NCI-H1436 (cell line): ENCODE measurements at places on chromosomes 1 and 21.
A peak's percentile ranks its signal among the peaks of the same experiment; 100 is the strongest.

DNA sequence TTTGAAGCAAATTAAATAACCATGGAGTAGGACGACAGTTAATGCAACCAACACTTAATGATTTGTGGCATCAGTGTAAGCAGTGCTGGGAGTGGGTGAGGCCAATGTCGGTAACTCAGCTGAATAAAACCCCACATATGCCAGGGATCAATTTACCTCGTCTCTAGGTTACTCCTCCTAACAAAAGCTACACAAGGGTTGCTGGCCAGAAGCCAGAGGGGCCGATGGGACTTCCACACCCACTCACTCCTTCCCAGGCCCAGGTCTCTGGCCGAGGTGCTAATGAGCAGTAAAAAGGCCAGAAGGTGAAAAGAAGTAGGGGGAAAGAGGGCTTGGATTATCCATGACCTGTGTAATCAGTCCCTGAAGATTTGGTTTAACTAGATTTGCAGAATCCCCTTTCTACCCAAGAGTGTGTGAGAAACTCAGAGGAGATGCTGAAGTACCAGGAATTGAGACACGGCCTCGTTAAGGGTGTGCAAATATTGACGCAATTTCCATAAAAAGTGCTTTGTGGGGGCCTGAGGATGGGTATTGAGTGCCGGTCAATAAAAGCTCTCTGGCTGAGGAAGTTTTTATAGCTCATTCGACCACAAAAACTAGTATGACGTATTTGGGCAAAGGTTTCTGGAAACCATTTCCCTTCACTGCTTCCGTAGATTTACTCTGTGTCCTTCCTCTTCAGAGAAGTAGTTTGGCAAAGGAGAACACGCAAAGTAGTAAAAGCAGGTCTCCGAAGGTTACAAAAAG lies 145.5 kb downstream of the TBX15 start:
- DNase-seq, result no peak

GRCh38 chr1:71908871-71909390 lies 373.4 kb downstream of the NEGR1 start:
- peak; percentile 24 for DNase-seq

GRCh38 chr1:2540816-2541492 lies 10.9 kb upstream of the HES5 start:
- DNase-seq, result no peak

GRCh38 chr1:33211972-33212371 lies 30.1 kb upstream of the TRIM62 start:
- no peak for DNase-seq

GRCh38 chr1:71088645-71089287 lies 7.9 kb upstream of the ZRANB2 start:
- DNase-seq, result no peak

DNA sequence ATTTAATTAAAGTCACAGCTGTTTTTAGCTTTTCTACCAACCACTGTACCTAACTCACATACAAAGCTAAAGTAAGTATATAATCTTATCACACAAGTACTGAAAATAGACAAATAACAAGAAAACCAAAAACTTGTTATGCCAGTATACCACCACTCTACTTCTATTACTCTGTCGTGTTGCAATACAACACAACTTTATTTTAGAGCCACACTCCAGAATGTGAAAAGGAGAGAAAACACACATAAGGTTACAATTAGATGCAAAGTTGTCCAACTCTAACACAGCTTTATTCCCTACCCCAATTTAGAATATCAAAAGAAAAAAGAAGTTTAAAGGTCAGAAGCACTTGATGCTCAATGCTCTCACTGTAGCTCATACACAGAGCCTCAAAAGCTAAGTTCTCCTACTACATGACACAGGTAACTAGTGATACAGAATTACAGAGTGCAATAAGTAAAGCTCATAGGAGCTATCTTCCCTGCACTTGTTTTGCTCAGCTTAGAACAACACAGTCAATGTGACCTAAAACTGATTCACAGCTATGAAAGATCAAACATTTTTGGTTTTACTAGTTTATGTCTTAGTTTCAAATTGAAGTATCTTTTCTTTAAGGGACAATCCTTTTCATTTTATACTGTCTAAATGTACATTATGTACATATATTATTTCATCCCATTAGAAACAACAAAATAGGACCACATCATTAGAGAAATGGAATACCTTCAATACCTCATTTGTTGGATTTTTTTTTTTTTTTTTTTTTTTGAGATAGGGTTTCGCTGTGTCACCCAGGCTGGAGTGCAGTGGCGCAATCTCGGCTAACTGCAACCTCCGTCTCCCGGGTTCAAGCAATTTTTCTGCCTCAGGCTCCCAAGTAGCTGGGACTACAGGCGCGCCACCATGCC lies 29.2 kb downstream of the EYA3 start:
- DNase-seq, result no peak

GRCh38 chr1:52111492-52111891 lies 30.4 kb upstream of the ZFYVE9 start:
- DNase-seq, result no peak

- DNase-seq, result no peak
These were observed 201.1 kb upstream of the CHRM3 start for GRCh38 chr1:239185245-239185619.

DNA sequence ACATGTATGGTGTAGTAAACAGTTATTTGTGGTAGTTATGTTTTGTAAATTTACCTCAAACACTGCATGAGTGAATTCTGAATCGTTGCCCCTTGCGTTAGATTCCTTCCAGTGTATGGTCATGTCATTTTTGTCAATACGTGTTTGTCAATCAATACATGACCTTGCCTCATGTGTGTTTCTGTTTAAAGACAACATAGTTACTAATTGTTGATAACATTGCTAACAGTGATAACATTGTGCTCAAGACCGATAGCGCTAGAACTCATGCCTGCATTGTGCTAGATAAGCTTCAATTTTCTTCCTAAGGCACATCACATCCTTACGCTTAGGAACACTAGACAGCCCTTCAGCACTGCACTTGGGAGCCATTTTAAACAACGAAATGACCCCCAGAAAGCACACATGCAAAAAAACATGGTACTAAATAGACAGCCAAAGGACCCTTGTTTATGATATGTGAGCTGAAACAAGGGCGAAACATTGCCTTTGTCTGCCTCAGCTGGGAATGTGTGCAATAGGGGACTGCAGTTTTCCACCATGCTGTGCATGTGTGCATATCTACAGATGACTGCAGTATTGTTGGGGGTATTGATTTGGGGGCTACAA lies 37.3 kb downstream of the MRPS6 start:
- DNase-seq, result no peak

DNA sequence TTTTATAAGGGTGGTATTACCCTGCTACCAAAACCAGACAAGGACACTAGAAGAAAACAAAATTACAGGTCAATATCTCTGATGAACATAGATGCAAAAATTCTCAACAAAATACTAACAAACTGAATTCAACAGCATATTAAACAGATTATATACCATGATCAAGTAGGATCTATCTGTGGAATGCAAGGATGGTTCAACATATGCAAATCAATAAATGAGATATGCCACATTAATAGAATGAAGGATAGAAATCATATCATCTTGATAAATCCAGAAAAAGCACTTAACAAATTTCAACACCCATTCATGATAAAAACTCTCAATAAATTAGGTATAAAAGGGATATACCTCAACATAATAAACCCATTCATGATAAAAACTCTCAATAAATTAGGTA lies 24.3 kb upstream of the MYBPHL start:
- no peak for DNase-seq

- no peak for DNase-seq
These were observed 1061.4 kb downstream of the MRPL39 start for GRCh38 chr21:24545807-24546361.

- DNase-seq, result no peak
These were observed 6.7 kb downstream of the EPS8L3 start for GRCh38 chr1:109756848-109757521.

- DNase-seq, result no peak
These were observed 200.5 kb upstream of the RUNX1 start for GRCh38 chr21:35249636-35250035.

DNA sequence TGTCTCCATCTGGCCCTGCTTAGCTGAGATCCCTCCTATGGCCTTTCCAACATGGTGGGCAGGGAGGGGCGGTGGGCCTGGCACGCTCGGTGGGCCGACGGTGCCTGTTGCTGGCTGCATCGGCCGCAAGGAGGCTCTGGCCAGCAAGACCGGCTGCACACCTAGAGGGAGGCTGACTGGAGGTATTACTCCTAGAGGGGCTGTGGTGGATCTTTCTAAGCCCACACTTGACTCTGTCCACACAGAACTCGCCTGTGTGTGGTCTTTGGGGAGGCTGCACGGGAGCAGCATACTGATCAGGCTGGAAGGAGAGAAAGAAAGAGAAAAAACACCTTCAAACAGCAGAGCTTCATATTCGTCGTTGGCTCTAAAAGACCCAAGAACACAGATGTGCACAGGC lies 41.7 kb upstream of the ZC3H12A start:
- DNase-seq, result no peak

- DNase-seq, result peak; percentile 58
These were observed 5.5 kb downstream of the RNF223 start for GRCh38 chr1:1068517-1069055.

GRCh38 chr1:172453153-172453545 lies 9.3 kb upstream of the PIGC start:
- no peak for DNase-seq

GRCh38 chr1:107548276-107548675 lies 407.4 kb downstream of the NTNG1 start:
- no peak for DNase-seq

DNA sequence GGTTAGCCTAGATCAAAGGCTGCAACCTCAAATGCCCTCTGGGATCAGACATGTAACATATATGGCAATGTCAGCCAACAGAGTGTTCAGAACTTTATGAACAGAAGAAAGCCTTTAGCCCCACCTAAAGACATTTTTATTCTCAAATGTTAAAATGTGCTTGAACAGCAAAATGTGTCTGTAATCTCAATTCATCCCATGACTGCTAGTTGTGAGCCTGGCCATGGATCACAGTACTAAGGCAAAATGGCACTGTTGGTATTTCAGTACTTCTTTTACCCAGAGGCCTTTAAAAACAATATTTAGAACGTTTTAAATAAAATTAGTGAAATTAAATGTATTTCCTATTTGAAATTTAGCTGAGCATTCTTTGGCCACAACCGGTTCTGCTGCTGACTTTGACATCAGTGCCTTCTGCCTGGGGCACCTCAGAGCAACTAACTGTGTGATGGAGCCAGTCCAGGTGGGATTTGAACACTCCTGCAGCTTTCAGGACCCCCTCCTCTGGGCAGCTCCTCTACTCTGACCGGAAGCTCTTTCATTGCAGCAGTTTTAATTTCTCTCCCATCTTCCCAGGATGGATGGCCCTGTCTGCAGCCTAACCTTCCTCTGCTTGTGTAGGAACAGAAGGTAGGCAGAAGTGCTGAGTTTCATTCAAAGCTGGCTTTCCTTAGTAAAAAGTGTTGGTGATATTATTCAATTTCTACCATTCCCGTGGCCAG lies 68.3 kb upstream of the NFIA start:
- no peak for DNase-seq

GRCh38 chr1:204036882-204037655 lies 35.8 kb upstream of the SOX13 start:
- DNase-seq, result peak; percentile 26

DNA sequence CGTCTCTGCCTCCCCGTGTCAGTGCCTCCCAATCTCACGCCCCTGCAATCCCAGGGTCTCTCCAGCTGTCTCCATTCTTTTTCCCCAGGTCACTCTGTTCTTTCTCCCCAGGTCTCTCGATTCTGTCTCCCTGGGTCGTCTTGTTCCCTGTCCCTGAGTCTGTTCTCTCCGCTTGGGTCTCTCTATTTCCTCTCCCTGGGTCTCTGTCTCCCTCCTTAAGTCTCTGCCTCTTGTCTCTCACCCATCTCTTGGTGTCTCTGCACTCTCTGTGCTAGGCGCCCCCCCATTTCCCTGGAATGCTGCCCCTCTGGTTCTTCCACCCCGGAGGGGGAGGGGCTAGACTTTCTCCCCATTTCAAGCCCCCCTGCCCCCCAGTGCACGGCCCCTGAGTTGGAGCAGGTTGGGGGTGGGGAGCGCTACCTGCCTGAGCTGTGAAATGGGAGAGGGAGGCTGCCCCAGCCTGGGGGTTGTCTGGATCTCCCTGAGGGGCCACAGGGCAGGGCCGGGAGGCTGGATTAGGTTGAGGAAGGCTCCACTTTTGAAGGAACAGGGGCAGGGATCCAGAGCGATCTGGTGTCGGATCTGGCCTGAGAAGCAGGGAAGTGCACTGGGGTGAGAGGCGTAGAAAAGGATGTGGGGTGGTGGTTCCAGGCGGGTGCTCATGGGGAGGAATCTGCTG lies 1.4 kb downstream of the PTPRF start:
- DNase-seq, result no peak

DNA sequence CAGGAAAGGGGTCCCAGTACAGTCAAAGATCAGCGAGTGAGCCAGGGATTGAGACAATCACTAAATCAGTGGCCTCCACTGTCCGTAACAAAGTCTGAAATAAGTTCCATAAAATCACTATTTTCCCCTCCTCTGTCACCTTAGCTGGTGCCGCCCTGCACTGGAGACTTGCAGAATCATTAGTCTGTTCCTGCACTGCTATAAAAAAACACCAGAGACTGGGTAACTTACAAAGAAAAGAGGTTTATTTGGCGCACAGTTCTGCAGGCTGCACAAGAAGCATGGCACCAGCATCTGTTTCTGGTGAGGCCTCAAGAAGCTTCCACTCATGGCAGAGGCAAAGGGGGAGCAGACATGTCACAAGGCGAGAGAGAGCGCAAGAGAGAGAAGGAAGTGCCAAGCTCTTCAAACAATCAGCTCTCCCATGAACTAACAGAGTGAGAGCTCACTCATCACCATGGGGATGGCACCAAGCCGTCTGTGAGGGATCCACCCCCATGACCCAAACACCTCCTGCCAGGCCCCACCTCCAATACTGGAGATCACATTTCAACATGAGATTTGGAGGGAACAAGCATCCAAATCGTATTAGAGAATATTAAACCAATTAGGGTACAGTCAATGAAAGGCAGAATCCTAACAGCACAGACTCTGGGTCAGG lies 129.8 kb upstream of the TIAM1 start:
- no peak for DNase-seq

DNA sequence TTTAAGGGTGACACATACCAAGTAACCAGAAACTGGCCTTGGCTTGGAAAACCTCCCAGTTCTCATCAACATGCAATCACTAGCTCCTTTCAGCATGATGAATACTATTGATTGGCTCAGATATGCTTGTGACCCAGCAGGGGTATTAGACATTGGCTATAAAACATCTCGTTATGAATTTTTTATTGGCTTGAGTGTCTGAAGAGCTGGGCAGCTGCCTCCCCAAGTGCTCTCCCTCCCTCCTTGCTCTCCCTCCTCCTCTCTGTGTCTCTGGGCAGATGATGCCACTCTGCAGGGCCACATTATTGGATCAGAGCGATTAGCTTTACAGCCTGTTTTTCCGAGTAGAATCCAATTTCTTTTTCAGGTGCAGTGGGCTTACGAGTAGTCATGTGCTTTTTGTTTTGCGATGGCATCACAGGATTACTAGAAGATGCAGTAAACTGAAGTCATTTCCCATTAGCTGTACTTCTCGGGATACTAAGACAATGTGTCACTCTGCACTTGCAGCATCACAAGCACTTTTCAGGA lies 79.3 kb upstream of the ATF3 start:
- no peak for DNase-seq
